Cortex of kidney (tissue), 1 donor: ENCODE measurements at places on chromosomes 4 and X.

DNA sequence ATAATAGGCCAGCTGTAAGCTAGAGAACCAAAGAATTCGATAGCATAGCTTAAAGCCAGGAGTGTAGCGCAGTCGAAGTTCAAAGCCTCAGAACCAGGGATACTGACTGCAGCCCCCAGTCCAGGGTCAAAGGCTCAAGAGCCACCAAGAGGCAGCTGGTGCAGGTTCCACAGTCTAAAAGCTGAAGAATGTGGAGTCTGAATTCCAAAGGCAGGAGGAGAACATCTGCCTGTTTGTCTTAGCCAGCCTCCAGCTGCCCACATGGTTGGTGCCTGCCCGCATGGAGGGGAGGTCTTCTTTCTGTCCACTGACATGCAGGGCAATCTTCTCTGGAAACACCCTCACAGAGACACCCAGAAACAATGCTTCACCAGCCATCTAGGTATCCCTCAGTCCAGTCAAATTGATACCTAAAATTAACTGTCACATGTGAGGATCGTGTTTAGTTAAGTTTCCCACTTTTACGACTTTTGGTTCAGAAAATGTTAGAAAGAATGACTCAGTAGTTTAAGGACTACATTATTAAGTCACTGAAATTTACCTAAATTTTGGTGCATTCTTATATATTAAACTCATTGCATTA, 52.8 kb upstream of the RHOH start:
- DNase-seq, result no peak

- no peak for DNase-seq
Observed at GRCh38 chr4:166887457-166887856, 346.8 kb downstream of the SPOCK3 start.

DNA sequence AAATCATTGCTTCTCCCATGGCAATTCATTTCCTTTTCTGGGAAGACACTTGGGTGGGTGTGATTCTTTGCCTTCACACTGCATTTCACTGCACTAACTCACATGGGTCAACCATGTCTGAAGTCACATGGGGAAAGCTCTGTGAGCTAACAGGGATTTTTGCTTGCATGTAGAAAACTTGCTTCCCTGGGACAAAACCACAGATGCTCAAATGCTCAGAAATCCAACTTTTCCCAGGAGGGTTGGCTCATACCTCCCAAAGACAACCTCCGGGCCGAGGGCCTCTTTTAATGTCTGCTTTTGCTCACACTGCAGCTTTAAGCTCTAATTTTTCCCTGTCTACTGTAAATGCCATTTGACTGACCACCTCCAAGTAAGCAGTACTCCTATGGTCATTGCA, 1695.2 kb downstream of the STIM2 start:
- no peak for DNase-seq

GRCh38 chrX:23773601-23774175, 9.3 kb upstream of the SAT1 start:
- no peak for DNase-seq

DNA sequence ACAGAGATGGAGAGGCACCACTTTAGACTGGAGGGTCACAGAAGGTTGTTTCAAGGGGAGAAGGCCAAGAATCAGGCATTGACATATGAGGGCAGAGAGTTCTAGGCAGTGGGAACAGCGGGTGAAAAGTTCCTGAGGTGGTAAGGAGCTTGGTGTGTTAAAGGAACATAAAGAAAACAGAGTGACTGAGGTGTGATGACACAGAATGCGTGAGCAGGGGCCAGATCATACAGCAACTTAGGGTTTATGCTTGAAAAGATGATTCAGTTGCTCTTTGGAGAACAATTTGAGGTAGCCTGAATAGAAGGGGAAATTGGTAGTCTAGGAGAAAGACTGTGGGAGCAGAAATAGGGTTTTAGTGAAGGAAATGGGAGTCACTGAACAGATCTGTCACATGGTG, 179.2 kb downstream of the AMELX start:
- DNase-seq, result no peak

DNA sequence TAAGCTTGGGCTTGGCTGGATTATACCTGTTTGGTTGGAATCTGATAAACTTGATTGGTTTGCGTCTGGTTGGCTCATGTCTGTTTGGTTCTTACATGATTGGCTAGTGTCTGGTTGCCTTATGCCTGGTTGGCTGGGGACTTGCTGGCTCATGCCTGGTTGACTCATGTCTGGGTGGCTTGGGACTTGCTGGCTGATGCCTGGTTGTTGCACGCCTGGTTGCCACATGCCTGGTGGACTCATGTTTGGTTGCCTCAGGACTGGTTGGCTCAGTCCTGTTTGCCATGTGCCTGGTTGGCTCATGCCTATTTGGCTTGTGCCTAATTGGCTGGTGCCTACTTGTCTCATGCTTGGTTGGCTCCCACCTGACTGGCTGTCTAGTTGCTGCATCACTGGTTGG, 104.5 kb downstream of the APOOL start:
- no peak for DNase-seq

GRCh38 chr4:28014469-28014868, 1153.8 kb downstream of the STIM2 start:
- DNase-seq, result no peak

GRCh38 chr4:26723216-26723615, 137.4 kb upstream of the STIM2 start:
- no peak for DNase-seq

- DNase-seq, result no peak
Observed at GRCh38 chrX:120517936-120518335, 42.8 kb downstream of the CUL4B start.

GRCh38 chrX:20609916-20610415, 343.3 kb upstream of the RPS6KA3 start:
- no peak for DNase-seq
